ENCODE measurements at places on chromosomes 6 and 20.

GRCh38 chr6:87914637-87915395 is 132.8 kb upstream of the SPACA1 start:
- no peak overlapping the region for H3K4me3 ChIP-seq
- no peak overlapping the region for H3K27ac ChIP-seq
- H3K36me3 ChIP-seq = no peaks in the 10 kb centered on the region
- DNase-seq = no peak

- H3K4me3 ChIP-seq = no peak overlapping the region
- H3K36me3 ChIP-seq = no peaks in the 10 kb centered on the region
- H3K4me1 ChIP-seq = peaks cover 4% of the 10 kb centered on the region
- H3K27ac ChIP-seq = no peak overlapping the region
- DNase-seq = no peak
Observed at GRCh38 chr20:44537993-44538392, 16.1 kb upstream of the SERINC3 start.

DNA sequence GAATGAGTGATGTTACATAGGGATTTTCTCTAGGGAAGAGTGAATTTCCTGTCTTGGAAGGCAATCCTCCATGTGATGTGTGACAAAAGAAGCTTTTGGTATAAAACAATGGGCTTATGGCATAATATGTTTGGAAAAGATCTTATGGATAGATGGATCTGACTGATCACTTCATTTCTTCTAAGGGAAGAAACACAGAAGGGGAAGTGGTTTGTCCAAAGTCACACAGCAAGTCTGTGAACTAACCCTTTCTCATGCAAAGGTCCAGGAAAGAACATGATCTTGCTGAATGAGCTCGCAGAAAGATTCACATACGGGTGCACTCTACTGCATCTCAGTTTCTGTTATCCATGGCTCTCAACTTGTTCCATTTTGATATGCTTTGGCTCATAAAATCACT is 575.9 kb upstream of the JAG1 start:
- no peaks in the 10 kb centered on the region for H3K4me1 ChIP-seq
- no peak overlapping the region for H3K4me3 ChIP-seq
- H3K27me3 ChIP-seq = peaks cover 10% of the 10 kb centered on the region
- no peaks in the 10 kb centered on the region for H3K36me3 ChIP-seq
- no peak for DNase-seq
- no peak overlapping the region for H3K27ac ChIP-seq

GRCh38 chr20:53621482-53622246 is 28.0 kb upstream of the ZNF217 start:
- H3K27me3 ChIP-seq = no peaks in the 10 kb centered on the region
- no peaks in the 10 kb centered on the region for H3K36me3 ChIP-seq
- H3K4me3 ChIP-seq = peak overlapping the region; percentile 77
- H3K27ac ChIP-seq = peak overlapping the region; percentile 97

GRCh38 chr6:155955038-155955437 is 499.4 kb upstream of the NOX3 start:
- no peak for DNase-seq
- H3K27me3 ChIP-seq = no peaks in the 10 kb centered on the region
- H3K4me3 ChIP-seq = no peak overlapping the region
- H3K27ac ChIP-seq = no peak overlapping the region
- no peaks in the 10 kb centered on the region for H3K36me3 ChIP-seq

- no peak overlapping the region for H3K27ac ChIP-seq
Observed at GRCh38 chr6:119237177-119237715, 112.3 kb downstream of the MAN1A1 start.

DNA sequence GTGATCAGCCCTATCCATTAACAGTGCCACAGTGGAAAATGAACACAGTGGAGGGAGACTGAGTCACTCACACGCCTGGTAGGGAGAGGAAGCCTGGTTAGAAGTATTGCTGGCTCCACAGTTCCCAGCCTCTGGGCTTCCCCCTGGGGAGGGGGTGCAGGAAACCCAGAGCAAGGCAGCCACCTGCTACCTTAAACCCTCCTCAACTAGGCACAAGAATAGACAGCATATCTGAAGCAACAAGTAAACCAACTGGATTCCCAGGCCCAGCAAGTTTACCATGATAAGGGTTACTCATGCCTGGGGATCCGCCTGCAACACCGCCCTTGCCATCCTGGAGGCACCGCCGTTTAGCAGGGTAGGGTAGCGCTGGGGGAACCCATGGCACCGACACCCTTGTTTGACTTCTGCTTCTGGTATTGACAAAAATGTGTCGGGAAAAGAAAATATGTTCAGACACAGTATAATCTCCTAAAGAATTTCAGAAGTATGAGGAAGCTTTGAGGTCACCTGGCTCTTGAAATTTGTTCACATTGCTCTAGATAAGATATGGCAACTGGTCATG is 38.3 kb downstream of the SLC22A23 start:
- no peak overlapping the region for H3K27ac ChIP-seq
- H3K36me3 ChIP-seq = no peaks in the 10 kb centered on the region
- H3K27me3 ChIP-seq = no peaks in the 10 kb centered on the region
- peaks cover 6% of the 10 kb centered on the region for H3K4me1 ChIP-seq
- DNase-seq = no peak
- no peak overlapping the region for H3K4me3 ChIP-seq

DNA sequence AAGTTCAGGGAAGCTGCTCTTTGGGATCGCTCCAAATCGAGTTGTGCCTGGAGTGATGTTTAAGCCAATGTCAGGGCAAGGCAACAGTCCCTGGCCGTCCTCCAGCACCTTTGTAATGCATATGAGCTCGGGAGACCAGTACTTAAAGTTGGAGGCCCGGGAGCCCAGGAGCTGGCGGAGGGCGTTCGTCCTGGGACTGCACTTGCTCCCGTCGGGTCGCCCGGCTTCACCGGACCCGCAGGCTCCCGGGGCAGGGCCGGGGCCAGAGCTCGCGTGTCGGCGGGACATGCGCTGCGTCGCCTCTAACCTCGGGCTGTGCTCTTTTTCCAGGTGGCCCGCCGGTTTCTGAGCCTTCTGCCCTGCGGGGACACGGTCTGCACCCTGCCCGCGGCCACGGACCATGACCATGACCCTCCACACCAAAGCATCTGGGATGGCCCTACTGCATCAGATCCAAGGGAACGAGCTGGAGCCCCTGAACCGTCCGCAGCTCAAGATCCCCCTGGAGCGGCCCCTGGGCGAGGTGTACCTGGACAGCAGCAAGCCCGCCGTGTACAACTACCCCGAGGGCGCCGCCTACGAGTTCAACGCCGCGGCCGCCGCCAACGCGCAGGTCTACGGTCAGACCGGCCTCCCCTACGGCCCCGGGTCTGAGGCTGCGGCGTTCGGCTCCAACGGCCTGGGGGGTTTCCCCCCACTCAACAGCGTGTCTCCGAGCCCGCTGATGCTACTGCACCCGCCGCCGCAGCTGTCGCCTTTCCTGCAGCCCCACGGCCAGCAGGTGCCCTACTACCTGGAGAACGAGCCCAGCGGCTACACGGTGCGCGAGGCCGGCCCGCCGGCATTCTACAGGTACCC is at the start of gene ESR1:
Gene ESR1, plus strand, starts transcription at position 170 of the 858 bp plus-strand sequence. Its CDS starts 231 bp downstream, at position 401.
- H3K4me3 ChIP-seq = peak within 1 kb of the TSS; percentile 64
- DNase-seq = no peak
- H3K4me1 ChIP-seq = peaks cover 14% of the 10 kb centered on the region

DNA sequence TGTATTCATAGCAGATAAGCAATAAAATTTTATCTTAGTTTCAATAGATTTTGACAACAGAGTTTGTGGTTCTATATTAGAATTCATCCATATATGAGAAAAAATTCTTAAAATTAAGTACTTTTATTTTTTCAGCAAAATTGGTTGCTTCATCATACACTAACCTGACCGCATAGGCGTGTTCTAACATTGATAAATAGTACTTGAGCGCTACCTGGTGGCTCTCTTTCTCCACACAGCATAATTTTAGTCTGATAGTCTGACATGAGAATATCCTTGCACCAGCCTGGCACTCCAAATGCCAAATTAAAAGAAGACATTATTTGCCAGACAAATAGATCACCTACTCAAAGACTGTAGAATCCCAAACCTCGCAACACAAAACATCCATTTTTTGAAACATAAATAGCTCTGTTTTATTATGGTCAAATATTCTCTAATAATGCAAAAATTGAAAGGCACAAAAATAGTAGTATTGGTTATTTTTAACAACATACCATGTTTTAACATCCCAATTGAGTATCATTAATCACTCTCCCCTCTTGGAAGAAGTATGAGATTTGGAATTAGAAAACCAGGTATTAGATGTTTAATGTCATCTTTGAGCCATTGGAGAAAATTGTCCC is 33.0 kb upstream of the FILIP1 start:
- H3K4me3 ChIP-seq = no peak overlapping the region
- H3K36me3 ChIP-seq = no peaks in the 10 kb centered on the region
- no peaks in the 10 kb centered on the region for H3K4me1 ChIP-seq
- peaks cover 14% of the 10 kb centered on the region for H3K27me3 ChIP-seq
- DNase-seq = peak; percentile 15
- H3K27ac ChIP-seq = no peak overlapping the region

DNA sequence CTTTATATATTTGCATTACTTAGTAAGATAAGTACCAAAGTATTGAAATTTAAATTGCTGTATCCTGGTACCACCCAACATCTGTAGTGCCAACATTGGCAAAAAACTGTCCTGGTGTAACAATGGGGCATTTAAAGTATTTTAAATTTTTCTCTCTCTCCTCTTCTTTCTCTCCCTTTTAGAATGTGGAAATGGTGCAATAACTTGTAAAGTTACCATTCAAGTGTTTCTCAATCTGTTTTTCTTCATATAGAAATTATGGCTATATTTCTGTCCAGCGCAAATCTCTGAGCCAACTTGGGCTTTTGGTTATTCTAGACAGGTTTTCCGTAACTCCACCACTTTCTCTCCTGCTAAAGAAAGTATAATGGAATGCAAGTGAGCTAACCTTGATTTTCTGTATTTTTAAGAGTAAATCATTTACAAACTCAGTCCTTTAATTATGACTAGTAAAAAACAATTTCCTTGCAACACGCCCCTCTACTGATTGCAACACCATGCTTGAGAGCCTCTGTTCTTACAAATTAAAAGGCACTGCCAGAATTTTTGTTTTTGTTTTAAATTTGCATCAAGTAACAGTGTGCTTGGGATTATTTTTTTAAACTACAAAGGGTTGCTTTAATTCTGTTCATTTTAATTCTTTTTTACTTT is 324.2 kb upstream of the CITED2 start:
- H3K36me3 ChIP-seq = no peaks in the 10 kb centered on the region
- no peak overlapping the region for H3K27ac ChIP-seq
- no peak overlapping the region for H3K4me3 ChIP-seq
- no peaks in the 10 kb centered on the region for H3K27me3 ChIP-seq
- H3K4me1 ChIP-seq = no peaks in the 10 kb centered on the region

- no peak for DNase-seq
- H3K36me3 ChIP-seq = no peaks in the 10 kb centered on the region
- H3K4me3 ChIP-seq = no peak overlapping the region
- no peak overlapping the region for H3K27ac ChIP-seq
Observed at GRCh38 chr6:75124983-75125382, 80.9 kb downstream of the COL12A1 start.

- no peaks in the 10 kb centered on the region for H3K27me3 ChIP-seq
- peaks cover 6% of the 10 kb centered on the region for H3K4me1 ChIP-seq
- H3K36me3 ChIP-seq = no peaks in the 10 kb centered on the region
- H3K4me3 ChIP-seq = no peak overlapping the region
- no peak overlapping the region for H3K27ac ChIP-seq
Observed at GRCh38 chr6:143969077-143969476, 39.0 kb downstream of the PLAGL1 start.

- no peaks in the 10 kb centered on the region for H3K36me3 ChIP-seq
Observed at GRCh38 chr6:12661432-12662089, 55.0 kb upstream of the PHACTR1 start.

DNA sequence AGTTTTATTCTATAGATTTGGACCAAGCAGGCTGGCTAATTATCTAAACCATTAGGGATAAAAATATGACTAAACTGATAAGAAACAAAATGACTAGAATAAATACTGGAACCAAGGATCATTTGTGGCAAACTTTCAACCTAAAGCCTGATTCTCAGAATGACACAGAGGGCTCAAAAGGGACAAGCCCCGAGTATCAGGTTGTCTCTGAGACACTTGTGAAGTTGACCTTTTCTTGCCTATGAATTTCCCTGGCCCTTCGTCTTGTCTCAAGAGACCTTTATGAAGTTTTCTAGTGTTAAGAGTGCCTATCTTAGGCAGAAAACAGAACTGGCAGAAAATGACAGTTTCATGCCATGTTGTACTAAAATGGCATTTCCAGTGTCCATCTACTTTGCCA is 68.3 kb downstream of the IMPG1 start:
- no peaks in the 10 kb centered on the region for H3K36me3 ChIP-seq
- H3K27me3 ChIP-seq = no peaks in the 10 kb centered on the region
- no peak overlapping the region for H3K4me3 ChIP-seq
- no peak for DNase-seq
- no peak overlapping the region for H3K27ac ChIP-seq

DNA sequence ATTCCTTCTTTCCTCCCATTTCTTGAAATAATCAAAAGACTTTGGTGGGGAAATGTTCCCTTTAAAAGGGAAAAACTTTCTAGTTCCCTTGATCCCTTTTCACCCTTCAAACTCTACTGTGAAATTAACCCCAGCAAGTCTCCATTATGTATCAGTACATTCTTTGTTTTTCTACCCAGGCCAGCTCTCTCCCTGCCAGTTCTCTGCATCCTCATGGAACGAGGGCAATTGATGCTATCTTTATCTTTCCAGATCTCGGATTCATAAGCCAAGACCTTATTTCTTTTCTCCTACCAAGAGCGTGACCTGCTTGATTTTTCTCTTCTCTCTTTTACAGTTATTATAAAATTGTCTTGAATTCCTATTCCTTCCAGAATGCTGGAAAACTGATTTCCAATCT is 75.8 kb downstream of the ADGRB3 start:
- H3K4me3 ChIP-seq = no peak overlapping the region
- DNase-seq = no peak
- H3K4me1 ChIP-seq = no peaks in the 10 kb centered on the region
- H3K36me3 ChIP-seq = no peaks in the 10 kb centered on the region
- peaks cover 3% of the 10 kb centered on the region for H3K27me3 ChIP-seq

DNA sequence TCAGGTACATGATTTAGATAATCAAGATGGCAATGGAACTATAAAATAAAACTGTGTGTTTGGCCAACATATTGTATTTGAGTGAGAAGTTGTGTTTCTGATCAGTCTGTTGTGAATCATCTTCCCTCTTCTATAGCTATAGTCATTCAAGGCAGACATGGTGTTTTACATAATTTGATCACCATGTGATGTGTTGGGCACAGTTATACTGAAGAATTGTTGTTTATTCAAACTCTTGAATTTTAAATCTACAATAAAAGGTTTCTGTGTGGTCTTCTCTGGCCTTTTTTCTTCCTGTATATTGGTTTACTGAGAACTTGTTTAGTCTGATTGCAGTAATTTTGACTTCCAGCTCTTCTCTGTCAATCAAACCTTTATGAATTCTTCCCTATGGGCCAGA is 4.4 kb downstream of the RNF182 start:
- no peak for DNase-seq
- H3K4me1 ChIP-seq = peaks cover 10% of the 10 kb centered on the region
- H3K27me3 ChIP-seq = peaks cover 45% of the 10 kb centered on the region
- H3K27ac ChIP-seq = no peak overlapping the region
- H3K4me3 ChIP-seq = no peak overlapping the region

DNA sequence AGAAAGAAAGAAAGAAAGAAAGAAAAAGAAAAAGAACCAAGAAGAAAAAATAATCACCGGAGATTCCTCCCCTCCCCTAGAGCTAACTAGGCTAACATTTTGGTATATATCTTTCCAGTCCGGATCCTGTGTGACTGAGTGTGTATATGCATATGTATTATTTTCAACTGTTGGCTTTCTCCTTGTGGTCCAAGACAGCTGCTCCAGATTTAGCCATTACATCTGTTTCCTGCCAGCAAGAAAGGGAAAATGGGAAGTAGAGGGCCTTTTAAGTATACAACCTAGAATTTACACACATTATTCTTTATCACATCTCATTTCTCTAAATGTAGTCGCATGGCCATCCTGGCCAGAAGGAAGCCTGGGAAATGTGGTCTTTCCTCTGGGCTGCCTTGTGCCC is 15.2 kb downstream of the SLC52A3 start:
- H3K27ac ChIP-seq = no peak overlapping the region
- peaks cover 33% of the 10 kb centered on the region for H3K4me1 ChIP-seq
- H3K27me3 ChIP-seq = no peaks in the 10 kb centered on the region

Data from naive thymus-derived CD8-positive, alpha-beta T cell (primary cell).